Effector memory CD8-positive, alpha-beta T cell (primary cell): ENCODE measurements at places on chromosomes 7 and 10.

GRCh38 chr7:99379043-99379577 is 4.6 kb downstream of the ARPC1B start:
- DNase-seq: peak; percentile 38

- DNase-seq: no peak
These were observed 9.6 kb downstream of the CCL26 start for GRCh38 chr7:75762350-75762917.

DNA sequence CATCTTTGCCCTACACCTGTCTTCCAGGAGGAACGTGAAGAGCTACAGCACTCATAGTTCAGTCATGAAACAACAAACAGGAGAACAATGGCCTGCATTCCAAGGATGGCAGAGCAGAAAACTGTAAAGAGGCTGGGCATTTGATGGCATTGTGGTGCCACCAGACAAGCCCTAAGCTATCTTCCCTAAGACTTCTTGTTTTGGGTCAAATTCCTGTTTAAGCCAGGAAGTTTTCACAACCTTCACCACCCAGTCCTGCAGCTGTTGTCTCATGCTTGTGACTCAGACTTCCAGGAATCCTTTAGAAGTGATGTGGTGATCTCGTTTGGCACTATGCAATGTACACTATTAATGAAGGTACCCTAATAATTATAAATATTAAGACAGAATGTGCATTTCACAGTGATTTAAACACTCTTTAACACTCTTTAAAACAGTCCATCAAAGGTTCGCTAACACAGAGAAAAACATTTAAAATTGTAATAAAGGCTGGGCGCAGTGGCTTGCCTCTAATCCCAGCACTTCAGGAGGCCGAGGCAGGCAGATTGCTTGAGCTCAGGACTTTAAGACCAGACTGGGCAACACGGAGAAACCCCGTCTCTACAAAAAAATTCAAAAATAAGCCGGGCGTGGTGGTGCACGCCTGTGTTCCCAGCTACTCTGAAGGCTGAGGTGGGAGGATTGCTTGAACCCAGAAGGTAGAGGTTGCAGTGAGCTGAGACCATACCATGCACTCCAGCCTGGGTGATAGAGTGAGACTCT is 2.7 kb upstream of the HERPUD2 start:
- DNase-seq: no peak

DNA sequence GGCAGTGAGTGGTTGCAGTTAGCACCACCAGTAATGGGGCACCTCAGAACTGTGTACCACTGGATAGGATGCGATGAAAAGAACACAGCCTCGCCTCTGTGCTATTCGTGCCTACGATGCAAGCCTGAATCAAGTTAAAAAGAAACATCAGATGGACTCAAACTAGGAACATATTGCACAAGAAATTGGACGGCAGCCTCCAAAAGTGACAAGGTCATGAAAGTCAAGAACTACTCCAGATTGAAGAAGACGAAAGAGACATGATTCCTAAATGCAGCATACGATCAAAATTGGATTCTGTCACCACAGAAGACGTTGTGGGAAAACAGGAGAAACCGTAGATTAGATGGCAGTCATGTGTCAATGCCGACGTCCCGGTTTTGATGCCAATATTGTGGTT is 648.1 kb upstream of the FOXK1 start:
- no peak for DNase-seq

- no peak for DNase-seq
These were observed 309.8 kb downstream of the ADK start for GRCh38 chr10:74460812-74461211.

DNA sequence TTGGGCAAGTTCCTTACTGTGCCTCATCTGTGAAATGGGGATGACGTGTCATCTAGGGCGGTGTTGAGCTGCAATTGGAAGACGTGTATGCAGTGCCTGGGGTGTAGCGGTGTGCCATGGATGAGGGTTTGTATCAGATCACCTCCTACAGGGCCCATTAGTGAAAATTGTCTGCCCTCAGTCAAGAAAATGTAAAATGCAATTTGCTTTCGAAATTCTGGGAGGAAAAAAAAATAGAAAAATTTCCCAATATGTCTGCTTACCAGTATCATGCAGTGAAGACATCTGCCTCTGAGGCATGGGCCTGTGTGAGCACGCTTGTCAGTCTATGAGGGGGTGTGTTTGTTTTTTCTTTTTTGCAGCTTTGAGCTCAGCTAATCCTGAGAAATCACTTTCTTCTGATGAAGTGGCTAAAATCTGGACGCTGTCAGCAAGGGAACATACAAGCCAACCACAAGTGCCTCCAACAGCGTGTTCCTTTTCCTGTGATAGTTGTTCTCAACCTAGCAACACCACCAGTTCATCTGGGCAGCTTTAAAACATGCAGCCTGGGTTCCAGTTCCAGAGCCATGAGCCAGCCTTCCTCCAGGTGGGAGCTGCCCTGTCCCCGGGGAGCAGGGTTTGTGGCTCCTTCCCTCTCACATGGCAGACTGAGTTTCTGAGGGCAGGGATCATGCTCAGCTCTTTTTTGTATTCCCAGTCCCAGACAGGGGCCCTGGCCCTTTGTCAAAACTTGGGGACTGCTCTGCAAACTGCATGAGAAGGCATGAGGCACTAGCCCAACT is 10.3 kb downstream of the FAM241B start:
- no peak for DNase-seq

DNA sequence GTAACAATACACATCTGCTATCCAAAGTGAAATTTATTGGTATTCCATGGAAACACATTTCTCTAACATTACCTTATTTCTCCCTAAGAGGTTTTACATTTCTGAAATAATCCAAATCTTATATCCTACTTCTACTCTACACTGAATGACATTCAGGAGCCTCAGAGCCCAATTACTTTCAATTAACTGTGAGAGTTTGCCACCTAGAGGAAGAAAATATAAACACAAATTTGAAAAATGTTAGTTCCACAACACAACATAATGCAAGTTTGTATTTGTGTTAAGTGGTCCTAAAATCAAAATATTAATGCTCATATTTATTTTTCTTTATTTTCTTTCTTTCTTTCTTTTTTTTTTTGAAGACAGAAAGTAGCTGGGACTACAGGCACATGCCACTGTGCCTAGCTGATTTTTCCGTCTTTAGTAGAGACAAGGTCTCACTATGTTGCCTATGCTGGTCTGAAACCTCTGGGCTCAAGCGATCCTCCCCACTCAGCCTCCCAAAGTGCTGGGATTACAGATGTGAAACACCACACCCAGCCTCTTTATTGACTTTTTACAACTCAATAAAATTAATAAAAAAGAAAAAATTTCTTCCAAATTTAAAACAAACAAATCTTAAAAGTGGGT is 46.0 kb downstream of the ATAD1 start:
- DNase-seq: no peak

DNA sequence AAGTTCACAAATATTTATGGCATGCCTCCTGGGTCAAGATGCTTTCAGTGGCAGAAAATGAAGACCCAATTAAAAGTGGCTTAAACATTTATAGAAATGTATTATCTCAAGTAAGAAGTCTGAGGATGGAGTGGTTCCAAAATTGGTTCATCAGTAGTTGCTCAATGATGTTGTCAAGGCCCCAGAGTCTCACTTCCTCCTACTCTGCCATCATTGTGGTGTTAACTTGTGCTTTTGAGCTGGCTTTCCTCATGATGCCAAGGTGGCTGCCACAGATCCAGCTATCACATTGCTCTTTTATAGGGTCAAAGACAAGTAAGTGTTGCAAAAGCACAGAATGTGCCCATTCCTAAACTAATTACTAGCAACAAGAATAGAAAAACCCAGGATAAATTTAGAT is 404.6 kb upstream of the NRP1 start:
- DNase-seq: no peak

- DNase-seq: no peak
These were observed 448.2 kb downstream of the GRID1 start for GRCh38 chr10:85918371-85918770.

DNA sequence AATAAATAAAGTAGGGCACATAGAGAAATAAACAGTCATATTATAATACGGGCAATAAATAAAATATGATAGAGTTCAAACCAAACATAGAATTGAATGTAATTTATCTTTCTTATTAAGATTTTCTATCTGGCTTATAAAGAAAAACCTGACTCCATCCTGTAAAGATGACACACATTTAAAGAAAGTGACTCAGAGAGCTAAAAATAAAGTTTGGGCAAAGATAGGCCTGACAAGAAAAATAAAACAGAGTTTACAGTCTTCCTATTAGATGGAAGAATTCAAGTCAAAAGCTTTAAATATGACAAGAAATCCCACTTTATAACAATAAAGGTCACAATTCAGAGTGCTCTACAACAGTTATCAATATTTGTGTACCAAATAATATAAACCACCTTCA is 580.6 kb downstream of the PHTF2 start:
- DNase-seq: no peak

- no peak for DNase-seq
These were observed 256.4 kb downstream of the ABCA13 start for GRCh38 chr7:48427671-48428070.

DNA sequence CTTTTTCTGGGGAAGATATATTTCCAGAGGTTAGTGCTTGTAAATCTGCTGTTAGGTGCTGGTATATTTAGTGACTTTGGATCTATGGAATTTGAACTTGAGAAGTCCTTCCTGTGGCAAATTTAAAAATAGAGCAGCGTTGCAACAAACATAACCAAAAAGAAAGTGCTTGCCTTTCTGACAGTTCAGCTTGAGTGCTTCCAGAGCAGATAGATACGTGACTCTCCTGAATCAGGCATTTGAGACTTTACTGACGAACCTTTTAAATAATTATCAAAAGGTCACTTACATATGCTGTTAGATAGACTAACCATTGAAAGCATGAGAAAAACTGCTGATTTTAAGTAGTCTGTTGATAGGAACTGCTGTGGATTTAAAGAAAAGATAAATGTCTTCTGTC is 387.5 kb upstream of the LRRTM3 start:
- DNase-seq: no peak

DNA sequence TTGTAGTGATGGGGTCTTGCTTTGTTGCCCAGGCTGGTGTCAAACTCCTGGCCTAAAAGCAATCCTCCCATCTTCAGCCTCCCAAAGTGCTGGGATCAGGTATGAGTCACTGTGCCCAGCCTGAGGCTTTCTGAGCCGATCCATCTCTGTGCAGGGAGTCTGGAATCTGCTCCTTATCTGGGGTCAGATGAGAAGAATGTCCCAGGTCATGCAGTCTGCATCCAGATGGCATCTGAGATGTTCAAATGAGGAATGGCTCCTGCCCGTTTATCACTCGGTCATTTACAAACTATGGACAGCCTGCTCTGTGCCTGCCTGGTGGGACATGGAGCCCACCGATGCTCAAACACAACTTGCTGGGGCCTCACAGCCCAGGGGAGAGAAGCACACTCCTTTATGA is 11.1 kb upstream of the SLC18A3 start:
- no peak for DNase-seq

GRCh38 chr10:103936022-103936421 is 18.0 kb upstream of the STN1 start:
- no peak for DNase-seq

- DNase-seq: no peak
These were observed 1.7 kb downstream of the LRRC4 start for GRCh38 chr7:128029405-128029995.

DNA sequence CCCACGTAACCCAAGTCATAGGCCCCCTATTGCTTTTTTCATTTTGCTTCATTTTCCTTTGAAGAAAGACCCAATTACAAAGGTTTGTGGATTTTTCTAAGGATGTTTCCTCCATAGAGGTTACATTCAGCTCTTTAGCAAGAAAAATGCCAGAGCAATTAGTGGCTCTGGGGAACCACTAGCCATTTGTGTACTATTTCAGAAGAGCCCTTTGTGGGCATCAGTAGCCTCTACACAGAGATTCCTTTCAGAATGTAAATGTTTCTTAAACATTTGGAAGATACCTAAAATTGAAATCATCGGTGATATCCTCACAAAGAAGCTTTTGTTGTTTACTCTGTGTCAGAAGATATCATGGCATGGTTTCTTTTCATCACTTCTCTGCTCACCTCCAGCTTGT is 291.0 kb upstream of the KMT2E start:
- no peak for DNase-seq

GRCh38 chr10:26556748-26557640 is 118.9 kb downstream of the APBB1IP start:
- DNase-seq: peak; percentile 23

GRCh38 chr7:75563171-75563570 is 71.1 kb downstream of the SPDYE5 start:
- no peak for DNase-seq

GRCh38 chr10:132390921-132391675 is 5.9 kb upstream of the PWWP2B start:
- DNase-seq: no peak

- no peak for DNase-seq
These were observed 28.3 kb downstream of the GBX1 start for GRCh38 chr7:151139071-151139790.

GRCh38 chr10:72637398-72637857 is 11.5 kb upstream of the MICU1 start:
- DNase-seq: no peak

DNA sequence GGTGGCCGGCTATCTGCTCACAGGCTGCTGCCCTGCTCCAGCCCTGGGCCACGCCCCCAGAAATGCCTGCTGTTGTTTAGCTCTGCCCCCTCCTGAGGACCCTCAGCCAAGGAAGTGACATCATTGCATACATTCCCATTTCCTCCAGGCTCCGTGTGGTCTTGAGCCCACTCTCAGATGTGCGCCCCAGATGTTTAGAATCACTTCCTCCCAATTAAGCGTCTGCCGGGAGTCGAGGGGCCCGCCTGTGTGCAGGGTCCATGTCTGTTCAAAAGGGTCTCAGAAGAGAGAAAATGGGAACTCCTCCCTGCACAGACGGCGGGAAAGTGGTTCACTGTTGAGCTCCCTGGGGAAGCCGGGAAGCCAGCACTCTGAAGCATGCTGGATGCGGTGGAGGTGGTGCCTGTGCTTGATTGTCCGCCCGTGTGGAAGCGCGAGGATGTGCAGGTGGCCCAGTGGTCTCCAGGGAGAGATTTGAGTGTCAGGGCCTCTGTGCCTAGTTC is 116.9 kb upstream of the PPIF start:
- no peak for DNase-seq

DNA sequence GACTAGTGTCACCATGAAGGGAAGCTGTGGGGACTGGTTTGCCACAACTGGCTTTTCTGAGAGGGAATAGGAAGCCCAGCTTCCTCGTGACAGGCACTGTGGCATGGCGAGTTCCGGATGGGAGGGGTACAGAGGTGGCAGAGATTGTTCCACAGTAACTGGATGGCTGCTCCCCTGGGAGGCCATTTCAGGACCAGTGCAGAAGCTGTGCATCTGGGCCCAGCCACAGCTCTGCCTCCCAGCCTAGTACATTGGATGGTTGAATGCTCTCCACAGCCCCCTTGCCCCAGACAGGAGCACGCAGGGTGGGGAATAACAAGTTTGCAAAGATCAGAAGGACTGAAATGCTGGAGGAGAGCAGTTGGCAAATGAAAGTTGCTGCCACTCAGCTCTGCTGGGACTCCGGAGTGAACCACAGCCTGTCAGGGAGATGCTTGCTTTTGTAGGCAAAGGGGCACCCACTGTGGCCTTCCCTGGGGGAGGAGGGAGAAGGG is 51.8 kb downstream of the GSDME start:
- no peak for DNase-seq
